ENCODE measurements at places on chromosomes 7 and 10.

GRCh38 chr7:156158213-156158612 is 345.9 kb upstream of the SHH start:
- no peak for DNase-seq

GRCh38 chr7:141074162-141074991 is 513 bp downstream of the TMEM178B start:
- peak; percentile 20 for DNase-seq

DNA sequence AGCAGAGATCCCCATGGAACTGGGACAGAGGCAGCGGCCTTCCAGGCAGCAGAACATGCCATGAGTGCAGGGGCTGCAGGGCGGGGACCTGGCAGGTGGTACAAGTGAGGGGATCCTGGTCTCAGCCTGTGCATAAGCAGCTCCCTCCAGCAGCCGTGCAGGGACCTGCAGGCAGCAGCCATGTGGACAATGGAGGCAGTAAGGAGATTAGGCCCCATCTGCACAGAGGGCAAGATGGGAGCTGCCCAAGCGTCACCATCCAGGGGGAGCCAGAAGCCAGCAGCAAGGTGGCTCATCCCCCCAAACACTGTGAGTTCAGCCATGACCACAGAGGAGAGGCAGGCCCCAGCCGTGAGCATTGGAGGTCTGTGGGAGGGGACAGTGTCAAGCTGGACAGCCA is 3.1 kb downstream of the DDC start:
- DNase-seq, result no peak

DNA sequence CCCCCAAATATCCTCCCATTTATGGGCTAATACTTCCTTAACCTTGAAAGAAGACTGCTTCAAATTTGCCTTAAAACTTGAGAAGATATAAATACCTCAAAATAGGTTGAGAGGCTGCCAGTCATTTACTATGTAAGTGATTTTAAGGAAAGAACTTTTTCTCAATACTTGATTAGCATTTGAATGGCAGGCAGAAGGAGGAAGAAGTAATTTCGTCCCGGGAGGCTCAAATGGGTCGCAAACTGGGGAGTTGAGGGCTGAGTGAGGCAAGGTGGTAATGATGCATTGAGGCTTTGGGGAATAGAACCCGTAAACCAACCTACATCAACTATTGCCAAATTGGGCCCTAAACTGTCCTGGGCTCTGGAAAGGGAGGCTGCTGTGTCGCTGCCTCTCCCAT is 11.1 kb downstream of the CAMK1D start:
- DNase-seq, result no peak

DNA sequence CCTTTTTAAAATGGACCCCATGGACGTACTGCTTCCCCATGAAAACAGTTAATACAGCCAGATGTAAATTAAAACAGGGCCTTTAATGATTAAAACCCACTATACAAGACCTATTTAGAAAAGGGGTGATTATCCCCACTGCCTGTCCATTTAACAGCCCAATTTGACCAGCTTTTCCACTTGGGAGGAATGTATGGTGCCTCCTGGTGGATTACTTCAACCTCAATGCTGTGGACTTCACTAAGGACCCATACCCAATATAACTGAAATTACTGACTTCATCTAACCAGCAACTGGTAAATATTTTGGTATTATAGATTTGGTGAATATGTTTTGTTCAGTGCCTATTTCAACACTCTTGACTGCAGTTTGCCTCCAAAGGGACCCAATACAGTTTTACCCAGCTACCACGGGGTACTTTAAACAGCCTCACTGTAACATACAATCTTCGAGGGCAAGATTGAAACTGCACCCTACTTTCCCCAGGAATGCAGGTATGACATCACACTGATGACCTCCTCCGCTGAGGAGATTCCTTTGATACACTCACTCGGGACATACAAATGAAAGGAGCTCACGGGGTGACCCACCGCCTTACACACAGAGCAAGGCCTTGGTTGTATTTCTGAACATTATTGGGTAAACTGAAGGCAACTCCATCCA is 192.8 kb downstream of the DNAJC1 start:
- DNase-seq, result no peak

DNA sequence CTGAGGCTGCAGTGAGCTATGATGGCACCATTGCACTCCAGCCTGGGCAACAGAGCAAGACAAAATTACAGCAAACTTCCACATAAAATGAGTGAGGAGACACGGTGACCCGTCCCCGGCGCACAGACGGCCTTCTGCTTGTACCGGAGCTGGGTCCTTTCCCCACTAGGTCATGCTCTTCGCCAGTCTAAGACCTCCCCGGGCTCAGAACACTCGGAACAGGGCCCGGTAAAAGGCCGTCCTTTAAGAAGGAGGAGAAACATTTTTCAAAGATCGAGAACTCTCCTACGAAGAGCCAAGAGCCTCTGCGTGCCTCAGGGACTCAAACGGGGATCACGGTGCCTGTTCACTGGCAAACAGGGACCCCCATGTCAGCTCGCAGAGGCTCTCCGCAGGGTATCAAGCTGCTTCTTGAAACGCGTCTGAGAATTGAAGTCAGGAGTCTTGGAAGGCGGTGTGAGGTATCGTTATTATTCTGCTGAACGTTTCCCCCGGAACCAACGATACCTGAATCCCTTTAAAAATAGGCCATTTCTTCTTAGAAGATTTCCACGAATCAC is 9.0 kb downstream of the CARD11 start:
- no peak for DNase-seq

DNA sequence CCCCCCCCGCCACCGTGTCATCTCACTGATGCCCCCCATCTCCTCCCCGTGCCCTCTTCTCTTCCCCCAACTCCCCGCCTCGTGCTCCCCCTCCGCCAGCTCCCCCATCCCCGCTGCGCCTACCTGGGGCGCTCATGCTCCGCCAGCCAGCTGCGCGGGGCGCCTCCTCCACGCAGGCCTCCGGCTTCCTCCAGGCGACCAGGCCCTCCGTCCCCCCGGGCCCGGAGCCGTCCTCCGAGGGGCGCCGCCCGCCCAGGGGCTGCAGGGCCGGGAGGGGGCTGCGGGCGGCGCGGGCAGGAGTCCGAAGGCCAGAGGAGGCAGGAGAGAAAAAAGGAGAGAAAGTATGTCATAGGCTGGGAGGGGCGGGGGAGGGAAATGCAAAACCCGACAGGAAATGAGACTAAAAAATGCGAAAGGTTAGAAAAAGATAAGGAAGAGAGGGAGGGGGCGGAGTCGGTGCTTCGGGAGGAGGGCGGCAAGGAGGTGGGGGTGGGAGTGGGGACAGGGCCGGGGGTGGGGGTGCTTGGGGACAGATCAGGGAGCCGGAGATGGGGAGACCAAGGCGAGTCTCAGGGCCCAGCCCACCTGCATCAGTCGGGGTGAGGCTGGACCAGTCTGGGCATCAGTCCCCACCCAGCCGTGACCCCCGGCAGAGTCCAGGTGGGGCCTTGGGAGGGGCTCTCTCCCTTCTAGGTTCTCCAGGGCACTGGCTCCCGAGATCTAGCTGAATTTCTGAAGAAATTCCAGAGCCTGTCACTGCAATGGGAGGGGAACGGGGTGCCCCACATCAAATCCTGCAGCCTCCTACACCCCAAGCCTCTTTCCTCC is at the start of gene CARD11:
Gene CARD11, minus strand, starts transcription at position 324 of the 828 bp plus-strand sequence. CDS start 85,361 bp downstream, outside the sequence.
- peak; percentile 77 for DNase-seq

DNA sequence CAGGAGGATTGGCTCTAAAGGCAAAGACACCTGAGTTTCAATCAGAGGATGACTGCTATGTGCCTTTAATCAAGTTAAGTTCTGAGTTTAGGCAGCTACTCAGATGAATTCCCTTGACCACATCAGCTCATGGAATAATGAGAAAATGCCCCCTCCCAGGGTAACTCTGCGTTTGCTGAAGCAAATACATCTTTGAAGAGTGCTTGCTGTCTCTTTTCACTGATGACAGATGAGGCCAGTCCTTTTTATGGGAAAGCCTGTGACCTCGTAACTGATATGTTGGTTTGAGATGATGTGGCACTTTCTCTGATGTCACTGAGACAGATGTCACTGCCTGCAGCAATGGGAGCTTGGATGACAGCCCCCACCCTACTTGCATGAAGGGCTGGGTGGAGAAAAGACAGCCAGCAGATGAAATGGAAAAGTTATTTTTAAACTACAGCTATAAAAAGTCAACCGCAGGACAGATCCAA is 43.7 kb upstream of the DGKI start:
- DNase-seq, result no peak

- DNase-seq, result no peak
Measured at GRCh38 chr10:22370320-22370719, 25.0 kb downstream of the SPAG6 start.

- no peak for DNase-seq
Measured at GRCh38 chr7:25289518-25289917, 61.2 kb upstream of the NPVF start.

DNA sequence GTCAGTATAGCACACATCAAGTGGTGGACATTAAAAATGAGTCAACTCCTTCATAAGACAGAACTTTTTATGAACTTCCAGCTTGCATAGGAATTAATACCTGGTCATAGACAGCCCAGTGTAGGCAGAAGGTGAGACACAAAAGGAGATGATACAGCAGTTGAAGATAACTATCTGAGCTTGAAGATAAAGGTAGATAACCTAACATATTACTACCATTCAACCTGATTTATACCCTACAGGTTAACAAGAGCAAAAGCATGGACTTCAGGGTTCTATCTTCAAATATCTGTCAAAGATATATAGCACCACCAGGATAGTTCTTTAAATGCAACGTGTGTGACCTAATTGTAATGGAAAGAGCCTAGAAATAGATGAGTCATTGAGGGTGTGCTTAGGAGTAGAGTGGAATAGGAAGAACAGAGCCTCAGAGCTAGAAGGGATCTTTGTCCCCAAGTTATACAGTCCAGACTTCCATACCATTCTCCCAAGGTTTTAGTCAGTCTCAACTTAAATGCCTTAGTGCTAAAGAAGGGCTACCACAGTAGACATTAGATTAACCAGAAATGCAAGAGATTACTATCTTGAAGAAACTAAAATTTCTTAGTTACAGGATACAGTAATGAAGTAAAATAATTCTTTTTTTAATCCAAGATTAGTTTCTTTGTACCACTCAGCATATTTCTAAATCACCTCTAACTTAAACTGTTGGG is 9.2 kb downstream of the ZNF800 start:
- no peak for DNase-seq

All from germinal center (tissue), 1 donor.